Stimulated activated CD4-positive, alpha-beta T cell treated with anti-CD3 and anti-CD28 coated beads, Interleukin-4, amount 100 ng/mL, for 4 hours (primary cell): ENCODE measurements at places on chromosomes 7 and 10.

- no peak for DNase-seq
These were observed 72.4 kb downstream of the DENND2A start for GRCh38 chr7:140568021-140568813.

DNA sequence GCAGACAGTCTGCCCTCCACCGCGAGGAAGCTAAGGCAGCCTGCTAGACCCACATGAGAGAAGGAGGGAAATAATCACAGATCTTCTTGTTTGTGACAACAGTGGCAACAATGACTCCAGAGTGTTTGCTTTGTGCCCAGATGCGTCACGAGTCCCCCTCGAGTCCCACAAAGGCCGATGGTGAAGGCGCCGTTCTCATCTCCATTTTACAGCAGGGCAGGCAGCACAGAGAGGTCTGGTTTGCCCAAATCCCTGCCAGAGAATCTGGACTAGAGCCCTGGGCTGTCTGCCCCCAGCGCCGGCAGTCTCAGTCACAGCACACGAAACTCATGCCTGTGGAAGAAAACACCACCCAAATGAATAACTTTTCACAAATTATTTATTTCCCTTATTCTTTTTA is 38.1 kb downstream of the KIAA1549 start:
- DNase-seq = no peak

DNA sequence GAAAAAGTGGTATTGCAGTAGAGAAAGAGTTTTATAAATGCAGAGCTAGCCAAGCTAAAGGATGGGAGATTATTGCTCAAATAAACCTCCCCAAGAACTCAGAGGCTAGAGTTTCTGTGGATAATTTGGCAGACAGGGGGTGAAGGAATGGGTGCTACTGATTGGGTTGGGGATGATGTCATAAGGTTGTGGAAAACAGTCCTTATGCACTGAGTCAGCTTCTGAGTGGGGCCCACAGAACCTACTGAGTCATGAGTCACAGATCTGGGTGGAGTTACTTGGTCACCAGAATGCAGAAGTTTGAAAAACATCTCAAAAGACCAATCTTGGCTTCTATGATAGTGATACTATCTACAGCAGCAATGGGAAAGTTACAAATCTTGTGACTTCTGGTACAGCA is 1146.7 kb downstream of the TYW1 start:
- no peak for DNase-seq

GRCh38 chr10:116098411-116099022 is 174.5 kb downstream of the GFRA1 start:
- no peak for DNase-seq

DNA sequence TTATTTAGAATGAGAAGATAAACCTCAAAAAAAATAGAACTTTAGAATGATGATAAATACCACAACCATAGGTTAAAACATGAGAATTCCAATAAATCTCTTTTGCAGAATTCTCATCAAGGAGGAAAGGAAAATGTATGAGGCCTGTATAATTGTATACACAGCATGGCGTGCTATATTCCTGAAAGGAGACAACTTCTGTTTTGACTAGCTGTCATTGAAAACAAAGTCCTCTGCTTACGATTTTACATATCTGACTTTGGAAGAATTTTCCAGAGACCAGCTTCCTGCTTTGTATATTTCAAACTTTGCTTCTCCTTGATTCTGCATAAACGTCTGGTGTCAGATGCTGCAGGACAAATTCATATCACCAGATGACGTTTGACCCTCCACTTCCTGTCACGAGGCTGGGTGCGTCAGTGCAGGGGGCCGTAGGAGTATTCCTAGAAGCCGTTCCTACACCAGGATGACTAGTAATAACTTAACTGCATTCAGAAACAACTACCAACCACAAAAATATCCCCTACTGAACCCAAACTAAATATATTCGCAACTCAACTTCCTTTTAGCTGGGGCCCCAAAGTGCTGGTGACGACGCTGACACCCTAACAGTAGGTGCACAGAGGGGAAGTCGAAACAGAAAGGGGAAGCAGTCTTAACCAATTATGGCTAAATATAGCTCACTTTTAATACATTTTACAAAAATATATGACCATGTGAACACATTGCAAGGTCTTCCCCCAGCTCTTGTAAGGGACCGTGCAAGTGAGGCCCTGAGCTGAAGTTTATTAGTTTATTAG is 178.6 kb upstream of the INHBA start:
- DNase-seq = peak; percentile 75
